ENCODE measurements at places on chromosomes 4 and X.

- DNase-seq, result no peak
- H3K36me3 ChIP-seq, result no peaks in the 10 kb centered on the region
- H3K4me3 ChIP-seq, result no peak overlapping the region
- no peak overlapping the region for H3K27ac ChIP-seq
These were observed 1.7 kb upstream of the MTM1 start for GRCh38 chrX:150566734-150567182.

DNA sequence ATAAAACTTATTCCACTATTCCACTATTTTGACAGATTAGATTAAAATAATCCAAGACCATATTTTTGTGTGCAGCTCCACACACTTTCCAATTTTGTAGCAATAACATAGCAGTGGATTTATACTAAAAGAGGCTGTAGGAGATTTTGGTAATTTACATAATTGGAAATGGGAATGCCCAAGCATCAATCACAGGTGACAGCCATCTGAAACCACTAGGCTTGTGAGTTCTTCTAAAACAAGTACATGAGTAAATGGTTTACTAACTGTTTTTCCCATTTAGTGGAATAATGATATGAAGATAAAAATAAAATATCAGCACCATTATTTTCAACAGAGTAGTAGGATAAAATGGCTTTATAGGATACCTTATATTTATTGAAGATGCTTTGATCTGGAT, 4.4 kb downstream of the ANK2 start:
- H3K27me3 ChIP-seq, result no peaks in the 10 kb centered on the region
- no peaks in the 10 kb centered on the region for H3K4me1 ChIP-seq
- no peak overlapping the region for H3K4me3 ChIP-seq
- H3K27ac ChIP-seq, result no peak overlapping the region
- H3K36me3 ChIP-seq, result no peaks in the 10 kb centered on the region

GRCh38 chr4:113452868-113453620, 308.5 kb downstream of the CAMK2D start:
- H3K4me3 ChIP-seq, result no peak overlapping the region
- no peaks in the 10 kb centered on the region for H3K4me1 ChIP-seq
- no peaks in the 10 kb centered on the region for H3K36me3 ChIP-seq
- DNase-seq, result no peak
- no peaks in the 10 kb centered on the region for H3K27me3 ChIP-seq

- no peaks in the 10 kb centered on the region for H3K4me1 ChIP-seq
- H3K36me3 ChIP-seq, result no peaks in the 10 kb centered on the region
- H3K4me3 ChIP-seq, result no peak overlapping the region
- H3K27ac ChIP-seq, result no peak overlapping the region
- DNase-seq, result no peak
These were observed 36.4 kb upstream of the FREM3 start for GRCh38 chr4:143736861-143737260.

GRCh38 chrX:27336466-27337091, 126.6 kb downstream of the PPP4R3C start:
- no peak overlapping the region for H3K27ac ChIP-seq
- no peaks in the 10 kb centered on the region for H3K4me1 ChIP-seq
- no peaks in the 10 kb centered on the region for H3K36me3 ChIP-seq

All from body of pancreas (tissue), 4 donors.